Neural crest cell (in vitro differentiated cells): ENCODE measurements at places on chromosomes 2 and 18.

- DNase-seq, result no peak
Observed at GRCh38 chr2:166700079-166700478, 188.2 kb upstream of the XIRP2 start.

- DNase-seq, result no peak
Observed at GRCh38 chr2:218871345-218872302, 9.0 kb upstream of the WNT10A start.

DNA sequence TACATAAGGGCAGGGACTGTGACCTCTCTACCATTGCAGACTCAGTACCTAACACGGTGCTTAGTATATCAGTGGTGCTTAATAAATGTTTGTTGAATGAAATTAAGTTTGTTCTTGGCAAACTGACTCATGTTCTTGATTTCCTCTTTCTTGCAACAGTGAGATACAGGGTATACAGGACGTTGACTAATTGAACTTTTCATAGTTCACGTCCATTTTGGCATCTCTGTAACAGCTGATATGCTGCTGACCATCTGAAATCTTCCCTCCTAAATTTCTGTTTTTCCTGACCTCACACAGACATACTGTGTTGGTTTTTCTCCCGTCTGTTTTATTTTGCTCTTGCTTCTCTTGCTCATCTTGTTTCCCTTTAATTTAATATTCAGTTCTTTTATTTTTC is 44.2 kb downstream of the LHCGR start:
- no peak for DNase-seq

DNA sequence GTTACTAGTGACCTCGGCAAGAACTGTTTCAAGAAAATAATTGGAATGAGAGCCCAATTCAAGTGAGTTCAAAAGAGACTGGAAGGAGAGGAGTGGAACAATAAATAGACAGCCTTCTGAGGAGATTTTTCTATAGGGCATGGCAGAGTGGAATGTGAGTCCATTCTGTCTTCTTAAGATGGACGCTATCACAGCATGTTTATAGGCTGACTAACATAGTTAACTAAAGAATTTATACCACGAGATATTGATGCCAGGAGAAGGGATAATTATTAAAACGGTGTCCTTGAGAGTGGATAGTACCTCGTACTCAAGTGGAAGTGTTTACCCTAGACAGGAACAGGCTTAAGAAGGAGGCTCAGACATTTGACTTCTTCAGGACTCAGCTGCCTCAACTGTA is 143.5 kb upstream of the RBBP8 start:
- no peak for DNase-seq

DNA sequence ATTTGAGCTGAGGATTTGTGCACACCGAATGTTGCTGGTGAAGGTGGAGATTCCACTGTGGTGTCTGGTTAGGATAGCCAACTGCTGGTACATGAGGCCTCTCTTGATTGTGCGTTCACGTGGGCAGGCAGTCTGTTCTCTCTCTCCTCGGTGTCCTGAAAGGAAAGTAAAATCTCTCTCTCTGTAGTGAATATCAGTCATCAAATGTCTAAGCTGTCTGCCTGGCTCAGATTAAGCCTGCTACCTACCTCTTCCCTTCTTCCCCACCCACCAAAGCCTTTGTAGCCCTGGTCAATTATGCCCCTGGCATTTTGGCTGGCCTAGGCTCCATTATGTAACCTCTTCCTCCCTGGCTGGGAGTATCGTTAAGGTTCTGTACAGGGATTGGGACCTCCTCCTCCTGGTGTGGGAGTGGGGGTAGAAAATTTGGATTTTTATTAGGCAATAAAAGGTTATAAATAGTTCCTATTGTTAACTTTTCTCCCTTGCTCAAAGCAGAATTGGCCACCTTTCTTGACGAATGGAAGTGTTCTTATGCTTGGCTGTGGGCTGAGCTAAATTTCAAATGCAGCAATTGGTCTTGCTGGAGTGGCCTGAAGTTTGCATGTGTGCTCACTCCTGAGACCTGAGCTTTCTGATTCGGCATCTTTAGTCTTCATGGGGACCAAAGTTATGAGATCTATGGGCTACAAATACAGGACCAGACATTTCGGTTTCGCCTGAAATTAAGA is 148.8 kb downstream of the WDSUB1 start:
- no peak for DNase-seq

DNA sequence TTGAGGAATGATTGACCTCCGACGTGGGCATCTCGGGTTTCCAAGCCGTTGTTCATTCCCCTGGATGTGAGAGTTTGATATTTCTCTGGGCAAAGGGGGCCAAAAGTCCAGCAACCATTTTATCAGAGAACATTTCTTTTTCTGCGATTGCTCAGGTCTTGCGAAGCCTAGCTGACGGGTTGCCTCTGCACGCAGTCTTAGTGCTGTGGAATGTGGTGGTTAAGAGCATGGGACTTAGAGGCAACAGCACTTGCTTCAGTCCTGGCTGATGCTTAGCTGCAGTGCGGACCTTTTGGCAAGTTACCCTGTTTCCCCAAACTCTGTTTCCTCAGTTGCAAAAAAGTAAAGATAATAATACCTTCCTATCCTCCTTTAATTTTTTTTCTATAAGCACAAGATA is 45.0 kb downstream of the FAP start:
- no peak for DNase-seq

DNA sequence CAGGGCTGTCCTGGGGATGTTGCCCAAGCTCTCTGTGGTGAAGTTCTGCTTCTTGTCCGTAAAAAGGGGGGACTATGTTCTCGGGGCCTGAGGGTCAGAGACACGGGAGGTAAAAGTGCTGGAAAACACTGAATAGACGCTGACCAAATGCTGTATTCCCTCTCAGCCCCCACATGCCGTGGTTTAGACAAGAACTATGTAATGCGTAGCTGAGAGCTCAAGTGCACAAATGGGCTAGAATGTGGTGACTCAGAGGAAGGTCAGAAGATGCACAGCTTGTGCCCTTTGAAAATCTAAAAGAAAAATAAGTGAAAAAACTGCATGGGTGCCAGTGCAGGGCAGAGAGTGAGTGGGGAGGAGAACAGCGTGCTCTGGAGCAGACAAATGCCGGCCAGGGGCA is 80.3 kb upstream of the MAP4K4 start:
- no peak for DNase-seq

GRCh38 chr2:113901943-113902342 is 12.1 kb downstream of the ACTR3 start:
- no peak for DNase-seq

DNA sequence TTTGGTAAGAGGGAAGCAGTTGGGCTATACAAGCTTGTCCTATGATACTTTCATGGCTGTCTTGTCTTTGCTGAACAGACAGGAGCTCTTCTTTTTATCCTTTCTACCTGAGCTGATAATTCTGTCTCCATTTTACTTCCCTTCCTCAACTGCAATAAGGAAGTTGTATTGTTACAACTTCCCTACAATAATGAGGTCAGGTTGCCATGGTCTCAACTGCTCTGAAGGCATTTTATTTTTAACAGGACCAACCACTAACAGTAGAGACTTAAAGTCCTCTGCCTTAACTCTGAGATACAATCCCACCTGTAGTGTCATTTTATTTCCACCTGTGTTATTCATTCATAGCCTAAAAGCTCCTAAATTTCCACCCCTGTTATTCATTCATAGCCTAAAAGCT is 118.6 kb upstream of the PGAP1 start:
- no peak for DNase-seq

- no peak for DNase-seq
Observed at GRCh38 chr2:172664766-172665165, 70.9 kb upstream of the RAPGEF4 start.

- no peak for DNase-seq
Observed at GRCh38 chr18:13335903-13336302, 117.3 kb downstream of the LDLRAD4 start.

DNA sequence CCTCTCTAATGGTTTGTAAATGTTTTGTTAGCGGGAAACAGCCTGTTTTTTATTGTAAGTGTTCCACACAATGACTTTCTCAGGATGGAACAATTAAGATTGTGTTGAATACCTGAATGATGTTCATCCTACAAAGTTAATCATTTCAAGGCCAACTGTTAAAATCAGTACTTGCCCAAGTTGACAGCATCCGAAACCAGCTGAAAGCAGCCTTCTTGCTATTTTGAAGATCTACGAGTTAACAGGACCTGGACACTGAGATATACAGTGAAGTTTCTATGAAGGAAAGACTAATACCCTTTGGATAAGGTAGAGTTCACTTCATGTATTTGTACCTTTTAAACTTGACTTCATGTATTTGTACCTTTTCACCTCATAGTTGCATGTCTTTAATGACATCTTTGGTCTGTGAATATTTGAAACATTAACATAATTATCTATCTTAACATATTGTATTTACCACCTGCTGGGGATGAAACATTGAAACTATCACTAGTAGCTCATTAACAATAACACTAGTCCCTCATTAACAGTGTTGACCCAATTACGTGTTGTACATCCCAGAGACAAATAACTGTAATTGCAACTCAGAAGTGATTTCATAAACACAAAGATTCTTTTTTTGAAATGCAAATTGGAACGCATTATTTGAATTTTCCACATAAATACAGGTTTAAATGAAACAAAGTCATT is 556.0 kb upstream of the MEX3C start:
- no peak for DNase-seq

- no peak for DNase-seq
Observed at GRCh38 chr18:9488538-9488937, 13.2 kb downstream of the RALBP1 start.

GRCh38 chr18:14776801-14777200 is 28.8 kb downstream of the ANKRD30B start:
- no peak for DNase-seq

DNA sequence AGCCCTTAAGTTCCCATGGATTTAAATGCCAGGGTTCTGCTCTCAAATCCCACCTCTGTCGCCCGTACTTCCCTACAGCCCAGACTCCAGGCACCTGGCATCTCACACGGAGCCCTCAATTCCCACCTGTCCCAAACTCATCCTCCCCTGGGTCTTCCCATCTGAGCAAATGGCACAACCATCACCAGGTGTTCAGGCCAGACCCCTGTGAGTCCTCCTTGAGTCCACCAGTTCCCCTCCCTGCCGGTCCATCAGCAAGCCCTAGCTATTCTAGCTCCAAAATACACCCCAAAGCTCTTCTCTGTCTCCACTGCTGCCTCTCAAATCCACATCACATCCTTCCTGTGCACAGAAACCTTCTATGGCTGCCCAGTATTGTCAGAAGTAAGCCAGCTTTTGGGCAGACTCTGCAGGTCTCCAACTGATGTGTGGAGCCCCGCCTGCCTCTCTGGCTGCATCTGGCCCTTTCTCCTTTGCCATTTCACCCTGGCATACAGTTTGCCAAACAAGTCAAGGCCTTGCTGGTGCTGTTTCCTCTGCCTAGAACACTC is 67.7 kb downstream of the DNMT3A start:
- no peak for DNase-seq

GRCh38 chr2:15159206-15159605 is 401.9 kb downstream of the NBAS start:
- no peak for DNase-seq

GRCh38 chr2:182503886-182504285 is 77.0 kb upstream of the PDE1A start:
- no peak for DNase-seq

- no peak for DNase-seq
Observed at GRCh38 chr2:37224063-37224462, 7.3 kb downstream of the CEBPZ start.

GRCh38 chr2:65662654-65663432 is 230.4 kb upstream of the SPRED2 start:
- no peak for DNase-seq

- DNase-seq, result no peak
Observed at GRCh38 chr2:126614524-126615227, 41.3 kb upstream of the GYPC start.

DNA sequence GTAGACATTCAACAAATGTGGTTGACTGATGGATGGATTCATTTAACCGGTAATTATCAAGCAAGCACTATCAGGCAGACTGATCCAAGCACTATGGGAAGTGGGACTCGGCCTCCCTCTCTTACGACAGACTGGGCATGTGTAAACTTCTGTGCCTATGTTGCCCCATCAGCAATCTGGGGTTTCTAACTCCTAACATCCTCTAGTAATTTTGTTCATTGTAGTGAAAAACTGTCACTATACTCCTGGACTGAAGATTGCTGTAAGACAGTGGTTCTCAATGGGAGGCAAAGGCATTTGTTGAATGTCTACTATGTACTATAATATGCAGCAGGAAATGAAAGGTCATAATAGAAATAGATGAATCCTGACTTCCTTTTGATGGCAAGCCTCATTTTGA is 51.2 kb upstream of the CREB1 start:
- no peak for DNase-seq

DNA sequence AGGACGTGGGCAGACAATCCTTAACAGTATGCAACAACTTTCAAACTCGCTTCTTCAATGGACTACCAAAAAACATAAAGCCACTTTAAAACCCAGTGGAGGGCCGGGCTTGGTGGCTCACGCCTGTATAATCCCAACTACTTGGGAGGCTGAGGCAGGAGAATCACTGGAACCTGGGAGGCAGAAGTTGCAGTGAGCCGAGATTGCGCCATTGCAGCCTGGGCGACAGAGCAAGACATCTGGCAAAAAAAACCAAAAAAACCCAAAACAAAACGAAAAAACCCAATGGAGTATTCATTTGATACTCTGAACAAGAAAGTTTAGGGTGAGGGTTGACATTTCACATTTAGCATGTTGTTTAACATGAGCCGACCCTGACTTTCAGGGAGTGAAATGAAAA is 14.0 kb downstream of the RNF125 start:
- no peak for DNase-seq

DNA sequence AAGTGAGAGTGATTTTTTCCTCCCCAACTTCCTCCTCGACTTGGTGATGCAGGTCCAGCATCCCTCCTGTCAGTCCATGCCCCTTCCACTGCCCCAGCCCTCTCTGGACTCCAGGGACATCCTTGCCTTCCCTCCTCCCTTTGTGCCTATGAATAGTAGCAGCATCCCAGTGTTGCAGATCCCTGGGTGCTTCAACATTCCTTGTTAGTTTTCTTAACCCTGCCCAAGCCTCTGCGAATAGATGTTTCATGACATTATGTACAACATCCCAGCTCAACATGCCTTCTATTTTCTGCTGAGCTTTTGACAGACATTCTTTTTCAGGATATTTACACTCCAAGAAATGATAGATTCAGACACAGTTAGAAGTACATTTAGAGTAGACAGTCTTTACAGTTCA is 35.3 kb upstream of the CCDC150 start:
- no peak for DNase-seq

DNA sequence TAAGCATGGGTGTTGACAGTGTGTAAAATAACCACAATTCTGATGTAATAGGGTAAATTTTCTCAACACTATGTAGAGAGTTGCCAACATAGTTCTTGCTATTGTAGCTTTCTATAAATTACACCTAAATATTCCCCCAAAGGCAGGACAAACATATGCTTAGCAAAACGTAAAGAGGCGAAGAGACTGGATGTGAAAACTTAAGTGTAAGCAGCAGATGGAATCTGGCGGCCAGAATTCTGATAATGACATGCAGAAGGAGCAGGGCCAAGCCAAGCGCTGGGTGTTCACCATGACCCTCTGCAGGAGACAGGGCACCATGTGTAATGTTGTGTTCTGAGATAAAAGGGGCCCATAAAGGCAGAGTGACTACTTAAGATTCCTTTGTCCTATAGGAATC is 105.2 kb upstream of the ZNF521 start:
- DNase-seq, result no peak
